Activated T-helper 2 cell treated with anti-CD3 and anti-CD28 coated beads, Interferon-gamma antibody, Interleukin-2, Interleukin-4, amounts not matched to agents 10 μg/mL and 5 μg/mL and 100 μg/mL, durations not matched to agents 14 hours and 24 hours and 36 hours (primary cell): ENCODE measurements at places on chromosomes 2 and 18. TPM values are rescaled to one million over a fixed set of nuclear protein-coding genes. Genes with fewer than 3 reads are reported as not detected.

GRCh38 chr2:231318954-231319353 is 76.6 kb upstream of the B3GNT7 start:
- DNase-seq: no peak

GRCh38 chr2:10655499-10656225 is 34.1 kb downstream of the NOL10 start:
- no peak for DNase-seq

DNA sequence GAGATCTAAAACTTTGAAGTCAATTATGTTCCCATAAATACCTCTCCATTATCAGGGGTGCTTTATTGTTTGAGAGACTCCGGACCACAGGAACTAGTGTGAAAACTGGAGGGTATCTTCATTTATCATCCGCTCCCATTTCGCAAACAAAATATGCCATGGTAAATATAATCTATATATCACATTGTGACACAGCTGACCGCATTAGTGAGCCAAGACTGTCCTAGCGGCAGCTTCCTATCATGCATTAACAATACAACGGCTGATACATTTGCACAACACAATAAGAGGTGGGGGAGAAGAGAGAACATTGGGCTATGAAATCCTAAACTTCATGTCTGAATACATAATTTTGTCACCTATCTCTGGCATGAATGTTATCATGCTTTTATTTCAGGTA is 29.5 kb downstream of the BCL11A start:
- DNase-seq: no peak

- no peak for DNase-seq
Observed at GRCh38 chr2:176171351-176172006, 14.4 kb downstream of the HOXD3 start.

Gene NR4A2
- 22.1 and 24.0 TPM in 2 replicates for total RNA-seq

GRCh38 chr2:207914716-207915115 is 110.6 kb downstream of the PLEKHM3 start:
- no peak for DNase-seq

Gene C2orf66
- total RNA-seq: 0.25 TPM in 2 replicates

Gene G6PC2
- not detected in 2 replicates for total RNA-seq

DNA sequence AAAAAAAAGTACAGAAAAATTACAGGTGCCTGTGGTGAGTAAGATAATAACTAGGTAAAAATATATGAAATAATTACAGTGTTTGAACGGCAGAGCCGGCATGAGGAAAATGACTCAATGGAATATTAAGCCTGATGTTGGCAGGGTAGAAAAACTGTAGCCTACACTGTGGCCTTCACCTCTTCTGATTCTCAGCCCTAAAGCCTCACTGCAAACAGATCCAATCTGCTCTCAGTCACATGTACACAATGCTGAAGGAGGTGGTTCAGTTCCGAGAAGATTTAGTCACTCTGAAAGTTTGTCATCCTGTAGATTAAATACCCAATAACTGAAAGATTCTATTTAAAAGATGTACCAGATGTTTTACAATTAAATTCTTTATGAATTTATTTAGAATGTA is 66.9 kb upstream of the MAP3K20 start:
- DNase-seq: no peak

Gene RFTN2
- not detected in 2 replicates for total RNA-seq

GRCh38 chr18:32346671-32347070 is 124.0 kb downstream of the GAREM1 start:
- DNase-seq: no peak

Gene TIGD1
- total RNA-seq: 7.4 and 9.1 TPM in 2 replicates

DNA sequence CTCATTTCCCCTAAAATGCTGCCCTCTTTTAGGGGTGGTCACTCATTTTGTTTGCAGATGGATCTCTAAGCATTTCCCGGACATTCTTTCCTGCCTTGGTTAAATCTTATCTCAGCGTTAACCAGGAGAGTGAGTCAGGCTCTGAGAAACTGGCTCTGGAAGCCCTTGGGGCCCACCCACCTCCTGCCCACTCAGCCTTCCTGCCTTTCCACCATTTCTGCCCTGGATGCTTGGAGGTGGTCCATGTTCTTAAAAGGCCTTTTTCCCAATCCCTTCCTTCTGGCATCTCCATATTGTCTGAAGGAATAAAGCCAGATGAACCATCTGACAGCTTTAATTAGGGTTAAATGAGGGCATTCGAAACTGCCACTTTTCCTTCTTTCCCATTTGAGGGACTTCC is 9.5 kb downstream of the HK2 start:
- DNase-seq: no peak

Gene GPR75
- 2.4 TPM in 2 replicates for total RNA-seq

DNA sequence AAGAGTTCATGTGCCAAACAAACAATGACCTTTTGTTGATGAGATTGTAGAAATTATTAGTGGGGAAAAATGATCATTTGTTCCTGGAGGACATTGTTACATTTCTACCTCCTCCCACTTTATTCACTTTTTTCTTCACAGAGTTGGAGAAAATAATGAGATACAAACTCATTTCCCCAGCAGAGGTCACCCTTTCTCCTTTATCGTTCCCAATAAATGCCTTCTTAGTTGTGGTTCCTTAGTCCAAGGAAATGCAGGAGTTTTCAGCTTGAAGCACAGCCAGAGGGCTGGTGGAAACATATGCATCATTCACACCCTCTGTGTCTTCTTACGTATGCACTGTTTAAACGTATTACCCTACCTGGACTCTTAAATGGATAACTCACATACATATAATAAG is 108.8 kb downstream of the SLC4A3 start:
- DNase-seq: no peak

DNA sequence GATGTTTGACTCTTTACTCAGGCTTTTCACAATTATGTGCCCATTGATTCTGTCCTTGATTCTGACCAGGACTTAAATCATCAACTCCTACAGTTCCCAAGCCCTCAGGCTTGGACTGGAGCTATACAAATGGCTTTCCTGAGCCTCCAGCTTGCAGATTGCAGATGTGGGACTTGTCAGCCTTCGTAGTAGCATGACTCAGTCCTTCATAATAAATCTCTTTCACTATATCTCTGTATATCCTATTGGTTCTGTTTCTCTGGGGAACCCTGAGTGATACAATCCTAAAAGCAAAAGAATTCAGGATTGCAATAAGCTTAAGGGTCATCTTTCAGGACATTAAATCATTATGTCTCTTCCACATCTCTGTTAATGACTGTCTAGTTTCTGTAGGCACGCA is 356.6 kb downstream of the RIT2 start:
- no peak for DNase-seq

DNA sequence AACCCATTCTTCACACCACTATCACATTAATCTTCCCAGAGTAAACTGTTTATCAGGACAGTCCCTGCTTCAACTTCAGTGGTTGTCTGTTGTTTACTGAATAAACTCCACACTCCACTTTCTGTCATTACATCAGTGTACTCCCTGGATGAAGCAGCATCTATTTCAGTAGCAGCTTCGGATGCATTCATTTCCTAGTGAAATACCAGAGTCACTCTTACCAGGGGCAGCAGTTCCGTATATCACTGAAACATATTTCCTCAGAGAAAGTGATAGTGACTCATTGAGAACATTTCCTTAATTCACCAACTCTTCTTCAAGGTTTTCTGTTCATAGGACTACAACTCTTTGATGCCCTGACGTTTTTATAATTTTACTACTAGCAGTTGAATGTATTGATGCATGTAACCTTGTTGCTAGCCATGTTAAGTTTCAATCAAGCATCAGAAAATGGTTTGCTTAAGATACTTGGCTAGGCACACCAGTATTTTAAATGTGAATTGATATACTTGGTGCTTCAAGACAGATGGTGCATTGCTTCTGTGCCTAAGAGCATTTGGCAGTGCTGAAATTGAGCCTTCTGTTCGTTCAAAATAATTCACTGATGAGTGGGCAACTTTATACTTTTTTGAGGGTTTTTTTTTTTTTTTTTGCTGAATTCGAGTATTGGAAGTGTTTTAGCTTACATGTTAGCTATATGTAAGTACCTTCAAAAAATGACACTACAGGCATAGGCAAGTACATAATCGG is 92.3 kb downstream of the UBE2E3 start:
- no peak for DNase-seq

GRCh38 chr2:215885536-215885935 is 127.8 kb downstream of the MREG start:
- no peak for DNase-seq

Gene RASGRP3
- 1.5 and 2.5 TPM in 2 replicates for total RNA-seq

DNA sequence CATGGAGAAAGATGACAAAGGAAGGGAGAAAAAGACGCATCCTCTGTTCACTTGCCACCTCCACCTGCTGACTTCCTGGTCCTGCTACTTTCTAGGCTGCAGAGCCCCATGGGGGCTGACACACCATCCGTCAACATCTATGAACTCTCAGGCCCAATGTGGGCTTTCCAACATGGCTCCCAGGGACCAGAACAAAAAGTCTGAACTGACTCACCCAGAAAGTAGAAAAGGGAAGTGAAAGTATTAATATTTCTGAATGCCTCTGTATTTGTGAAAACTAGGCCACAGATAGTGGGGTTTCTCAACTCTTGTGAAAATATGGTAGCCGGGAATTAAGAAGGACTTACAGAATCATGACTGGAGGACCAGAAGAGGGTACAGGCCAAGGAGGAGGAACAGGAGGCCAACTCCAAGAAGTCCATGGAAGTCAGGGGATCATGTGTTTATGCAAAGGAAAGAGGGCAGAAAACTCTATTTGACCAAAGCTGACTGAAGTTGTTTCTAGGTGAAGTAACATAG is 123.1 kb upstream of the CAB39 start:
- DNase-seq: no peak

Gene POMC
- total RNA-seq: 5.8 and 6.7 TPM in 2 replicates

Gene CD207
- not detected in 2 replicates for total RNA-seq

DNA sequence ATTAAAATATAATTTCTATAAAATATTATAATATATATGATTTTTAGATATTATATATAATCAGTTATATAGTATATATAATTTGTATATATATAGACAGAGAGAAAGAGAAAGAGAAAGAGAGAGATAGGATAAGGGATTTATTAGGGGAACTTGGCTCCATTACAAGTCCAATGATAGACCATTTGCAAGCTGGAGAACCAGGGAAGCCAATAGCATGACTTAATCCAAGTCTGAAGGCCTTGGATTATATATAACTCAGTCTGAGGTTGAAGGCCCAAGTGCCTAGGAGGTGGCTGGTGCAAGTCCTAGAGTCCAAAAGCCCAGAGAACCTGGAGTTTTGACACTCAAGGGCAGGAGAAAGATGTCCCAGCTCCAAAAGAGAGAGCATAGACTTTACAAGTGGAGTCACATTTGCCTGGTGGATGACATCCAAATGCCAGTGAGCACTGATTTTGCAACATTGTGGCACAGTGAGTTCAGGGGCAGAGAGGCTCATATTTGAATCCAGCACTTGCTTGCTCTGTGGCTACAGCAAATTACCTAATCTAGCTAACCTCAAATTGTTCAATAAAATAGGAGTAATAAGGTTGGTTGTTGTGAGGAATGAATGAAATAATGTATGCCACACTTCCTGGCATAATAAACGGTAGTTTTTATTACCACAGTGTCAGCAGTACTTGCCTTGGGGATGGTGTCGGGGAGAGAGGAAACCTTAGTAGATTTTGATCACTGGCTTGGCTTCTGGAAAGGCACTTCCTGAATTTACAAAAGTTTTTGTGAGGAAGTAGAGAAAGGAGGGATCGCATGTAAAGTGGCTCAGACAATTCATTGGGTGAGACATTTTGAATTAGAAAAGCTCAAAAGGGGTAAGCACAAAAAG is 69.6 kb upstream of the CD28 start:
- no peak for DNase-seq

DNA sequence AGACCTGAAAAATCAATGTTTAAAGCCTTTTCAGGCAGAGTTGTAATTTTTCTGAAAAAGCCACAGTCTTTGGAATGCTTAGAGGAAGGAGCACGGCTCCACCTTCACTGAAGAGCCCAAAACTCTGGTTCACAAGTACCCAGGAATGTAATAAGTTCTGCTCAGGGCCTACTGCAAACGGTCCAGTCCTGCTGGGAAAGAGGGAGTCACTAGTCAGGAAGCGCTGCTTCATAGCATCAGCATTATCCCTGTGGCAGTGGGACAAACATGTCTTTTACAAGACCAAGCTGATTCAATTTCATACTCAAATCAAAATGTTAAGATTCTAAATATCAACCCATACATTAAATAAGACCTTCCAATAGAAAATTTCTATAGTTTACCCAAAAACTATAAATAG is 152.9 kb upstream of the PGAP1 start:
- no peak for DNase-seq

DNA sequence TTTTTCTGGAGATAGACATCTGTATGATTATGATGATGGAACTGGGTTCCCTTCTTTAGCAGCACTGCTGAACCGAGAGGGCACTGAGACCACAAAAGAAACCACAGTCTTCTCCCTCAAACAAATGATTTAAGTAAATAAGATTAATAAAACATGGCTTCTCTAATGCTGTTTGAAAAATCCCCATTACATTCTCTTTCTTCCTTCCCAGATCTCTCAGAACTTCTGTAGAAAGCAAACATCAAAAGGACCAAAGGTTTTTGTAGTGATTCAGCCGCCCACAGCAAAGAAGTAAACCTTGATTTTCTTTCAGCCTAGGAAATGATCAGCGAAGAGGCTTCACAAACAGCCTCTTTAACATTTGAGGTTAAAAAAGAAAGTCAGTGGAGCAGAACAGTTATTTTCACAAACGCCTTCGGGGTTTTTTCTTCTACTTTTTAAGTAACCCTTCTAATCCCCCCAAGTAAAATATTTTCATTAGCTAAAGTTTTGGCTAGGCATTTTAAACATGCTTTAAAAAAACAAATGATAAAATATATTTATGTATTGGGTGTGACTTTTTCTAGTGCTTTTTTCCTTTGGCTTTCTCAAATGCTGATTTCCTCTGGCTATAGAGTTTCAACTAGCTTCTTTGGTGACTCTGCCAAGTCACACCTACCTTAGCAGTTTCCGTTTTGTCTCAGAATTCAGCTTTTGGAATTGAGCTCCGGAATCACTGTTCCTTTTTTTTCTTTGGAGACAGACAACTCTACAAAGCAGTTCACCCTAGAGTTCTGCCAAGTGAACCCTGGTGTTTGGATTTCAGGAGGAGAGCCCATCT is 89.6 kb downstream of the UPP2 start:
- DNase-seq: no peak

DNA sequence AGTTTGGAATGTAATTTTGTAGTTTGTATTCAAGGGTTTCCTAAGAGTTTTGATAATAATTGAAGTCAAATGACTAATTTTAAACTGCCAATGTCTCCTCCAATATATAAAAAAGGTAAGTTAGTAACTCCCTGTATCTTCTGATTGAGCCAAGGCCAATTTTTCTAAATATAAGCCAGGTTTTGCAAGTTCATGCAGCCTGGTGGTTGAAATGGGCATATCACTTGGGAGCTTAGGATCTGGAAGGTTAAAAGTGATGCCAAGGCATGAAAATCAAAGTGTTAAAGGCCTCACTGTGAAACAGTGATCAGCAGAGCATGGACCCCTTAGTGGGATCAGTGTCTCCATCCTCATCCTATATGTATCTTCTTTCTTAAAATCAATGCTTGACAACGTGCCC is 60.5 kb downstream of the MERTK start:
- no peak for DNase-seq

GRCh38 chr2:184644685-184645084 is 46.4 kb downstream of the ZNF804A start:
- no peak for DNase-seq

Gene CAPN14
- 0.18 and 0.27 TPM in 2 replicates for total RNA-seq
